ELF-1 (cell line): ENCODE measurements at places on chromosomes 13 and 19.

DNA sequence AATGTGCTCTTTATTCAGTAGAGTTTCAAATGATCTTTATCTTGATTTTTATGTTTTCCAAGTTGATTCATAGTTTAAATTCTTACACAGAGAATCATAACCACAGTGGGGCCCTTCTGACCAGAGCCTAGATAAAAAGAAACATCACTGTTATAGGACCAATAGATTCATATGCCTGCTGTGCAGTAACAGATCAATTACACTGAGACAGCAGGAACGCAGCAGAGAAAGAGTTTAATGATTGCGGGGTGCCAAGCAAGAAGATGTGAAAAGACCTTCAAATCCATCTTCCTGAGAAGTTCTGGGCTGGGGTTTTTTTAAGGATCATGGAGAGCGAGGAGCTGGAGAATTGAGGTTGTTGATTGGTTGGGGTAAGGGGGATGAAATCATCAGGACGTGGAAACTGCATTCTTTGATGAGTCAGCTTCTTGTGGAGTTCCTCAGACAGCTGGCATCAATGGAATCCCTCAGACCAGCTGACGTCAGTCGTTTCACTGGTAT is 346.6 kb downstream of the TBC1D4 start:
- DNase-seq, result no peak

DNA sequence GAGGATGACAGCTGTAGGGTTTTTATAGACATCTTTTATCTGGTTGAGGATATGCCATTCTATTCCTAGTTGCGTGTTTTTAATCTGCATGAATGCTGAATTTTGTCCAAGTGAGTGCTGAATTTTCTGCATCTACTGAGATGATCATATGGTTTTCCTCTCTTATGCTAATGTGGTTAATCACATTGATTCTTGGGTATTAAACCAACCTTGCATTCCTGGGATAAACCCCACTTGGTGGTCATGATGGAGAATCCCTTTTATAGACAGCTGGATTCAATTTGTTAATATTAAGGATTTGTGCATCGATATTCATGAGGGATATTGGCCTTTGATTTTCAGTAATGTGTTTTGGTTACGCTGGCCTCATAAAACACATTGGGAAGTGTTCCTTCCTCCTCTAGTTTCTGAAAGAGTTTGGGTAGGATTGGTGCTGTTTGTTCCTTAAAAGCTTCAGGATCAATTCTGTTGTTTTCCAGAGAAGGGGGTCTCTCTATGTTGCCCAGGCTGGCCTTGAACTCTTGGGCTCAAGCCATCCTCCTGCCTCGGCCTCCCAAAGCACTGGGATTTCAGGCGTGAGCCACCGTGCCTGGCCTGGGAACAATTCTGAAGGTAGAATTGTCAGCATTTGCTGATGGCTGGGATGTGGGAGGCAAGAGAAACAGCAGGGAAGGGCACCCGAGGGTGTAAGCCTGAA is 7.3 kb upstream of the LINGO3 start:
- DNase-seq, result no peak

GRCh38 chr19:5017235-5017634 is 48.3 kb downstream of the KDM4B start:
- no peak for DNase-seq

DNA sequence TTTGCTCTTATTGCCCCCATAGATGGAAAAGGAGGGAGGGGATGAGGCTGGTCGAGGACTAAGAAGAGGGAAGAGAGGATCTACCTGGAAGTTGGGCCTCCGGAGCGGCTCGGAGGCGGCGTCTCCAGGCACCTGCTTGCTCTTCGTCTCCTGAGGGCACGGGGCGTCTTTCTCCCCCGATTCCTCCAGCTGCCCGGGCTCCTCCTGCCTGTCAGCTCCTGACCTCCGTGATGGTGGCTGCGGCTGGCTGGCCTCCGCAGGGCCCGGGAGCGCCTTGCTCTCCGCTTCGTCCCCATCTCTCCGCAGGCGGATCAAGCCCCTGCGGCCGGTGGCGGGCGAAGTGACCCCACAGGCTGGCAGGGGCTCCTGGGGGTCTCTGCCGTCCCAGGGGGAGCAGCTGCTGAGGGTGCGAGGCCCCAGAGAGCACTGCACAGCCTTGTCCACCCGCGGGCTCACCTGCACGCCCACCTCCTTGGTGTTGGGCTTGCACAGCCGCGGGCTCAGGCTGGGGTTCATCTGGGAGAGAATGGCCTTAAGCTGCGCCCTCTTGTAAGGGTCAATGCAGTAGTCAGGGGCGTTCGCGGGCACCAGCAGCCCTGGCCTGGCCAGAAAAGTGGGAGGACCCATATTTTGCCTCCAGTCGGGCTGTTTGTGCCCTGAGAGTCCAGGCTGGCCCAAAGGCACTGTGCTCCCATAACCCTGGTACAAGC is 3.8 kb downstream of the ZAR1L start:
- no peak for DNase-seq

DNA sequence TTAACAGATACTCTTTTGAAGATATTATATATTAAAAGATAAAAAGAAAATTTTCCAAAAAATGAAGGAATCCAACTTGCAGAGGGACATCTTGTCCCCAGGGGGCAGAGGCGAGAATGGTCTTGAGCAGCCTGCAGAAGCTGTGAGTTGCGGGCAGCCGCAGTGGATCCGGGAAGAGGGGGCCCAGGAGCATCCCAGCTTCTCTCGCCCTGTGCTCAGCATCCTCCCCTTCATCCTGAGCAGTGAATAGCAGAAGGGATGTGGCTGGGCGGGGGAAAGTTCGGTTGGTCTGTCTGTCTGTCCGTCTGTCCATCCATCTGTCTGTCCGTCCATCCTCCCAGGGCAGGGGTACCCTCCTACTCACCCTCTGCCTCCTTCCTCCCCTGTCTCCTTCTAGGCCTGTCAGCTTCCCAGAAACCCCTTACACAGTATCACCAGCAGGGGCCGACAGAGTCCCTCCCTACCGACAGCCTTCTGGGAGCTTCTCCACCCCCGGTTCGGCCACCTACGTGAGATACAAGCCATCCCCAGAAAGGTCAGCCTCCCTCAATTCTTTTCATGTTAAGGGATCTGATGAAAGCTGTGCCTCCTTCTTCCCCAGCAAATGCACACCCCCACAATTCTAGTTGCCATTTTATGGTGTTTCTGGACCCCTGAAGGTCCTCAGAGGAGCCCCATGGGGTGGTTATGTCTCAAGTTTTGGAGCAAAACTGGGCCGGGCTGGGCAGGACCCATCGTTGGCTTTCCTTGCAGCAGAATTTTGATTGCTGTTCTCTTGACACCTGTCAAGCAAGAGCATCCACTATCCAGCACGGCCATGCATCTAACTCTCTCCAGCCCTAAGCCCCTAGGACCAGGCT is 81.6 kb downstream of the DPF1 start:
- peak; percentile 81 for DNase-seq

DNA sequence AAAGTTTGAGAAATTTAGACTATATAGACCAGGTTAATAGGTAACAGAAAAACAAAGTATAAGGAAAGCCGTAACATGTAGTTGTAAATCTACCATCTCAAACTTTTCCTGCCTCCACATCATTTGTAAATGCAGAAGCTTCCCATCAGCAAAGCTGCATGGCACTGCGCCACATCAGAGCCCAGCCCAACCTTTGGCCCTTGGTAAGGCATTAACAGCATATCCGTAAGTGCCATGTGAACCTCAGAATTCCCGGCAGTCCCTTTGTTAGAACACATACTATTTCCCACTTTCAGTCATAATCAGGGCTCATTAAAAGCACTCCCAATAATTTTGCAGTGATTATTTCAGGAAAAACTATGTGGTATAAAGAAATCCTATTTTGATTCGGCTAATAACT is 51.6 kb downstream of the MPHOSPH8 start:
- DNase-seq, result no peak

- peak; percentile 99 for DNase-seq
These were observed 2.6 kb upstream of the PRKCG start for GRCh38 chr19:53879140-53880081.

- DNase-seq, result no peak
These were observed 216.4 kb downstream of the PCDH9 start for GRCh38 chr13:67013709-67014108.

- DNase-seq, result no peak
These were observed 6.3 kb downstream of the REX1BD start for GRCh38 chr19:18594824-18595373.
